ENCODE measurements at places on chromosomes 1 and 21.

DNA sequence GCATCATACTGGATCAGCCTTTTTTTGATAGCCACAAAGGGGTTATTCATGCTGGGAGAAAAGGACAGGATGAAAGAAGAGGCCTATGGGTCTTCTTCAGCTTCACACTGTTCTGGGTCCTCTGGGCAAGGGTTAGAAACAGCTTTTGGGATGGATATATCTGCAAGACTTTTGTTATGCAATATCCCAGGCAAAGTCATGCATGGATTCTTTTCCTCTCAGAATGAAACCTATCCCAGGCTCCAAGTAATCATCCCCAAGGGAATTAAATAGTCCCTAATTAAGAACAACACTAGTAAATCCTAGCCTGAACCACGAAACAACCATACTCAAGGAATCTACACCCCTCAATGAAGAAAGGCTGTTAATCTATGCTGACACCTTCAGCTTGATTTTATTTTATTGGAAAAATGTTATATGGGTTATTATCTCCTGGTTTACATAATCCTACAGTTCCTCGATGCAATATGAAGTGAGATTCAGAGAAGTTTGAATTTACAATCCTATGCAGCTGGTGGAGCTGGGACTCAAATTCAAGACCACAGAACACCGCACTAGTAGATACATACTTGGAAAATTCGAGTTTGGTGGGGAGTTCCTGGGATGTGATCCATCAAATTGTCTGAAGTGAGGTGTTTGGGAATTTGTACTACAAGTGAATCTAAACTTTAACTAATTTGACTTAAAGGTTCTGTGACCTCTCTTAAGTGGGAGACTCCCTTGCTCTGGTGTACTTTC lies 338.6 kb downstream of the TBX15 start:
- DNase-seq, result no peak

DNA sequence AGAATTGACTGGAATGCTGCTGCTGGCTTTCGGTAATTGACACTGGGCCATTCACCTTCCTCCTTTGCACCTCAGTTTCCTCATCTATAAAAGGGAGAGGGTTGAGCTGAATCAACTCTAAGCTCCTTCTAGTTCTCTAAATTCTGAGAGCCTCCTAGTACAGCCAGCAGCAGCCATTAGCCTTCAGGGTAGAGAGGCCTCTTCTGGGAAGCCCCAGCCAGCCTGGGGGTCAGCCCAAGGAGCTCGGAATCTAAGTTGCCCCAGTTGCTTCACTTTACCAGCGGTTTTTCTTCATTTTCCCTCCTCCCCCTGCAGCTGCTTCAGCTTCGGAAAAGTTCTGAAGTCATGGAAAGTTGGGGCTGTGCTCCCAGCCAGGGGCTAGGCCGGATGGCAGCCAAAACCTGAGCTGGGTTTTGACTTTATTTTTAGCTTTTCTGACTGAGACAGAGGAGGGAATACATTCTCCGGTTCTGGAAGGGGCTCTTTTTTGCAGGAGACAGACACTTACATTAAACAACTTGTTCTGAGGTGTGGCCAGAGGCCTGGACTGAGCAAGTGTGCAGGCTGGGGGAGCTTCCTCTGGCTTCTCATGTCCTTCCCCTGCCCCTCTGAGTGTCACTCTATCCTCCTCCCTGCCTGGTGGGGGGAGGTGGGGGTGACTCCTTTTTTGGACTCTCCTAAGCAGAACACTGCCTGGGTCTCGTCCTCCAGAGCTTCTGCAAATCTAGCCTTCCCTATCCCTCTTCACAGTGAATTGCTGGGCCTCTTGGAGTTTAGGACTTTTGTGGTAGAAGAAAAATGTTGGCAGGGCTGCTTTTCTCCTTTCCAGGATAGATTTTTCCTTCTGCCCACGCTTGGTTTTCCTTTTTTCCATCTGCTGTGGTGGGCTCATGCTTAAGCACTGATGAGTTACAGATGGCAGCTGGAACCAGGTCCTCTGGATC lies 14.4 kb downstream of the LMNA start:
- peak; percentile 90 for DNase-seq

DNA sequence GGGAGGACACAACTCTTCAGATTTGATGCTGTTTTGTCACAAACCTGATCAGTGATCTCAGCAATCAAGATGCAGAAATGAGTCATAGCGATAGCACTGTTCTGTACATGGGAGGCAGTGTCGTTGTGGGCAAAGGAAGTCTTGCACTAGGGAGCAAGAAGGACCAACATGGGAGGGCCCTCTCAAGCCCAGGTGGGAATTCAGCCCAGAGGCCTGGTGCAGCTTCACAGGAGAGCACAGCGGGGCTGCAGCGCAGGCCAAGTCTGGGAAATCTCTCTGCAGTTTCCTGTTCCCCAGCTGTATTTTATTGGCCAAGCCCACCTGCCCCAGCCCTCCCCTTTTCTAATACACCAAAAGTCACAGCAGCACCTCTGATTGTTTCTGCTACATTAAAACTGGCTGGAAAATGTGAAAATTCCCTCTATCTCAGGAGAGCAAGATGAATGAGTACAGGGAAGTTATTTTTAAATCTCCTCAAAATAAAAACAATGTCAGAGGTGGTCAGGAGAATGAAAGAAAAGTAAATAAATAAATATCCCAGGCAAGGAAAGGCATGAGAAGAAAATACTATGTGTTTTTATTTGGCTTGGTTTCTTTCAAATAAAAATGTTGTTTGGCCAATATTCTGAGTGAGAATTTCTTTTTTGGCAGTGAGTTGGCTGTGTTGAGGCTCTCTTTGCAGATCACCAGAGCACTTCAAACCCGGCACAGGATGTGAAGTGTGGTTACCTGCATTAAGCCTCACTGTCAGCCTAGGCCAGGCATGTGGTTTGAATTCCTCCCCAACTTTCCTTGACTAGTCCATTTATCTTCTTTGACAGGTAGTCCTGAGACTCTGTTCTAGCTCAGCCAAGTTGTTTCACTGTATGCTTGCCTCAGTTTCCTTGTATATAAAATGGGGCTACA lies 422.1 kb downstream of the PLPP3 start:
- no peak for DNase-seq

GRCh38 chr1:63112155-63112900 lies 210.0 kb upstream of the FOXD3 start:
- DNase-seq, result peak; percentile 68

DNA sequence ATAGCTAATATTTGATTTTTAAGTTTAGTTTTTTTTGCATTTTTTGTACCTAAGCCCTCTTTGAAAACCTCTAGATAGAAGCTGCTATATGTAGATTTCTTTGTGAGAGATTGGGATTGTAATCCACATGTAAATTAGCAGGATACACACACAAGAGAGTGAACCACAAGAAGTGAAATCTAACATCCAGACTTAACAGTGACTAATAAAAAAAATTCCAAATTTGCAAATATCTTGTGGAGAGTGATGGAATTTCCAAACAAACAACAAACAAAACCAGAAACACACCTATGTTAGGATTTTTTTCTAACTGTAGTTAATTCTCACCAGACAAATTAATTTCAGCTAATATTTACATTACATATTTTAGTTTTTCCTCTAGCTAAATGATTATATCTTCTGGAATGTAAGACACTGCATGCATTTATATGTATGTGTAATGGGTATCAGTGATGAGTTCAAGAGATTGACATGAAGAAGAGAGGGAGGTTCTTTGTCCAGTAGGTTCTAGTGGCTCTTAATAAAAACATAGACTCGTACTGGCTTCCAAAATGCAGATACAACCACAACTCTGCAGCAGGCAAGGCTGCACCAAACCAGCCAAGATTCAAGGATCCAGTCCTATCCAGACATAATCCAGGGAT lies 12.8 kb downstream of the CLDN17 start:
- no peak for DNase-seq

DNA sequence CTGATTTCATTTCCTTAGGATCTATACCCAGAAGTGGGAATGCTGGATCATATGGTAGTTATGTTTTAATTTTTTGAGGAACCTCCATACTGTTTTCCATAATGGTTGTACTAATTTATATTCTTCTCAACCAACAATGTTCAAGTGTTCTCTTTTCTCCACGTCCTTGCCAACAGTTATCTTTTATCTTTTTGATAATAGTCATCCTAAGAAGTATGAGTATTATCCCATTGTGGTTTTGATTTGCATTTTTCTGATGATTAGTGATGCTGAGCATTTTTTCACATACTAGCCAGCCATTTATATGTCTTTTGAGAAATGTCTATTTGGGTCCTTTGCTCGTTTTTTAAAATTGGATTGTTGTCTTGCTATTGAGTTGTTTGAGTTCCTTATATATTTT lies 38.5 kb downstream of the ABCD3 start:
- DNase-seq, result no peak

DNA sequence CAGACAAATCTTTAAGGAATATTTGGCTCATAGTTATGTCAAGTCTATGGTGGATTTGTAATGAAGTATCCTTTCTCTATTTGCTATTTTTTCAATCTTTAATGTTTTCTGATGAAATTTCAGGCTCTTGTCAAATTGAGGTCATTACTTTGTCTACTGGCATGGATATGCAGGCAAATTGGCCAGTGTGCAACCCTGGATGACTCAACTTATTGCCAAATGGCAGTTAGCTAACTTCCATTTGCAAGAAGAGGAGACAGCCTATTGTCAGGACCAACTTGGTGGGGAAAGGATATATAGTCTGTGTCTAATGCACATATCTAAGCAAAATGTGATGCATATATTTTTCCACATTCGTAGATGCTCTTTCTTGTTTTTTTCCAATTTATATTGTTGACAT lies 530.5 kb downstream of the PTBP2 start:
- peak; percentile 94 for DNase-seq

DNA sequence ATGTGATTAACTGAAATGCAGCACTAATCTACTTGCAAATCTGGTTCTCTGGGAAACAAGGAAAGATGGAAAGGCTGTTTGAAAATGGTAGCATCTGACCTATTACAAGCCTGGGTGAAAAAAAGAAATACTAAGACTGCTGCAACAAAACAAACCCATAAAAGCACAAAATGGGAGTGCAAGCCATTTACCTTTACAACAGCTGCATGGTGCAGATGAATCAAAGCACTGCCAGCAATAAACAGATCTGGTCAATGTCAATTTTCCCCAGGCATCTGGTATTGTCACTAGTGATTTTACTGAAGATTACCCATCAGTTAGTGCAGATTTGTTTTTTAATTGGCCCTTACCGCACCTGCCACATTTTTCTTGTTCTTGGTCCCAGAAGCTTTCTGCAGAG lies 1341.7 kb downstream of the PLA2G4A start:
- no peak for DNase-seq

- DNase-seq, result no peak
These were observed 156.3 kb downstream of the SNX7 start for GRCh38 chr1:98817821-98818220.

GRCh38 chr1:224259986-224260385 lies 70.0 kb downstream of the NVL start:
- no peak for DNase-seq

- DNase-seq, result peak; percentile 66
These were observed 157.6 kb downstream of the PGBD5 start for GRCh38 chr1:230268371-230269170.

DNA sequence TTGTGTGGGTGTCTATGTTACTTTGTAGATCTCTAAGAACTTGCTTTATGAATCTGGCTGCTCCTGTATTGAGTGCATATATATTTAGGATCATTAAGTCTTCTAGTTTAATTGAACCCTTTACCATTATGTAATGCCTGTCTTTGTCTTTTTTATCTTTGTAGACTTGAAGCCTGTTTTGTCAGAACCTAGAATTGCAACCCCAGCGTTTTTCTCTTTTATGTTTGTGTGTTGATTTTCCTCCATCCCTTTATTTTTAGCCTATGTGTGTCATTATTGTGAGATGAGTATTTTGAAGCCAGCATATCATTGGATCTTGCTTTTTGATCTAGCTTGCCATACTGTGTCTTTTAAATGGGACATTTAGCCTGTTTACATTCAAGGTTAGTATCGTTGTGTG lies 573.2 kb downstream of the BRINP3 start:
- DNase-seq, result no peak

- DNase-seq, result no peak
These were observed 24.2 kb downstream of the OLFML3 start for GRCh38 chr1:114003431-114003830.

DNA sequence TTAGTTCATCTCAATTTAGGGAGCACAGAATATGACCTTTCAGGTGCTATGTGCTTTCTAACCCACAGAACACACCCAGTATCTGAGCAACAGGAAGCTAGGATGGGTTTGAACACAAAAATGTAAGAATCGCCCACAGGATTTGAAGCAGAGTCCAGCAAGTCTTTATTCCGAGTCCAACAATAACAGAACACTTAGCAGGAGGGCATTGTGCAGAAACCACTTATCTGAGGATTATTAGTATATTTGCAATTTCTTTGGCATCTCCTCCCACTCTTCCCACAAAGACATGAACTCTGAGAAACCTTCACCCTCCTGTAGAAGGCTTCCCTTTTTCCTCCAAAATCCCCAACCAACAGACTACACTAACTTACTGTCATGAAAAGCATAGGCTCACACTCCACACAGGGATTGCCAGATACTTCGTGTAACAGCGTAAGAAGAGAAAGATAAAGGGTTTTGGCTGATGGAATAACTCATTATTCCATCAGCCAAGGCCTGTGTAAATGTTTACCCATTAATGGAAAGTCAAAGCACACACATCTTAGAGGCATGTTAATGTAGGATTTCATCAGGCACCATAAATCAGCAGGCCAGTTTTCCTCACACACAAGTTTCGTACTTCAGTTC lies 16.1 kb downstream of the SIPA1L2 start:
- peak; percentile 65 for DNase-seq

DNA sequence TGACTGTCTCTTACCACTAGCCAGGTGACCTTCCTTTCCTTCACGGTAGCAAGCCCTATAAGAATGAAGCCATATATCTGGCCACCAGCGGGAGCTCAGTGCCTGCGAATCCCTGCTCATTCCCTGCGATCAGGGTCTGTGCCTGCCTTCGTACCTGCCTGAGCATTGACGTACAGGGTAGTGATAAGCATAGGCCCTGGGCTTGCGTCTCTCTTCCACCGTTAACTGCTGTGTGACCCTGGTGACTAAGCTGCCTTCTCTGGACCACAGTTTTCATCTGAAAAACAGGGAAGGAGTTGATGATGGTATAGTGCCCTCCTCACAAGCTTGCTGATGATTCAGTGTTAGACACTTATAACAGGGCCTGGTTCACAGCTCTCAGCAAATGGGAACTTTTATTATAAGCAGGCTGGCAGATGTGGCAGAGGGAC lies 4.1 kb downstream of the ZC3H12A start:
- DNase-seq, result no peak

- no peak for DNase-seq
These were observed 1.4 kb downstream of the TSSK3 start for GRCh38 chr1:32363713-32364112.

- no peak for DNase-seq
These were observed 29.7 kb upstream of the RNF2 start for GRCh38 chr1:185015631-185016030.

- DNase-seq, result no peak
These were observed 34.5 kb upstream of the CSF3R start for GRCh38 chr1:36517011-36517771.

All from fibroblast of gingiva (primary cell).